Upper lobe of right lung (tissue), 1 donor: ENCODE measurements at places on chromosomes 5 and 9.

DNA sequence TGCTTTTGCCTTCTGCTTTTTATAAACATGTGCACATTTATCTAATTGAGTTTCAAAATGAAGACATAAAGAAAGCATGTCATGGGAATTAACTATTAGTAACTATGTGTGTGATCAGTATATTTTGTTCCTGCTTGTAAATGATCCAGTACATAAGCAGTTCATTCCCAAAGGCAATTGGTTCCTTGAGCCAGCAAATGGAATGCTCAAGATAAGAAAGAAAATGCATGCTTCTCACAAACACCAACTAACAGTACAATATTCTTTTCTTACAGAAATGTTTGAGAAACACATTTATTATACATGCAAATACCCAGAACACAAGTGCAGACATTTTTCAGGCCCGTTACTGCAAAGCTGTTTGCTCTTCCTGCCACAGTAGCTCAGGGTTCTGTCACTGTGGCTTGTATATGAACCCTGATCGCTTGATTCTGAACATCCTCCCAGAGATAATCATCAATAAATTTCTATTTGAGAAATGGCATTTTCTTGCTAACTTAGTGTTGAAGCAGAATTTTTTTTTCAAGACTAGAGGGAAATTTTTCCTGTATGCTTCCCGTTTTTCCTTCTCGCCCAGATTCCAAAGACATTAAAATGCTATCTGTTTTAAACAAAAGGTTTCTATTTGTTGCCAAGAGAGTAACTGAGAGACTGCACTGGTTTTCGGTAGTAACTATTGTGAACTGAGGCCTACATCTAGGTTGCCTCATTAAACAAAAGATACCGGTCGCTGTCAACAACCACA, 1.9 kb downstream of the GNAQ start:
- DNase-seq = no peak

GRCh38 chr5:10839118-10839517, 78.1 kb upstream of the DAP start:
- DNase-seq = no peak

DNA sequence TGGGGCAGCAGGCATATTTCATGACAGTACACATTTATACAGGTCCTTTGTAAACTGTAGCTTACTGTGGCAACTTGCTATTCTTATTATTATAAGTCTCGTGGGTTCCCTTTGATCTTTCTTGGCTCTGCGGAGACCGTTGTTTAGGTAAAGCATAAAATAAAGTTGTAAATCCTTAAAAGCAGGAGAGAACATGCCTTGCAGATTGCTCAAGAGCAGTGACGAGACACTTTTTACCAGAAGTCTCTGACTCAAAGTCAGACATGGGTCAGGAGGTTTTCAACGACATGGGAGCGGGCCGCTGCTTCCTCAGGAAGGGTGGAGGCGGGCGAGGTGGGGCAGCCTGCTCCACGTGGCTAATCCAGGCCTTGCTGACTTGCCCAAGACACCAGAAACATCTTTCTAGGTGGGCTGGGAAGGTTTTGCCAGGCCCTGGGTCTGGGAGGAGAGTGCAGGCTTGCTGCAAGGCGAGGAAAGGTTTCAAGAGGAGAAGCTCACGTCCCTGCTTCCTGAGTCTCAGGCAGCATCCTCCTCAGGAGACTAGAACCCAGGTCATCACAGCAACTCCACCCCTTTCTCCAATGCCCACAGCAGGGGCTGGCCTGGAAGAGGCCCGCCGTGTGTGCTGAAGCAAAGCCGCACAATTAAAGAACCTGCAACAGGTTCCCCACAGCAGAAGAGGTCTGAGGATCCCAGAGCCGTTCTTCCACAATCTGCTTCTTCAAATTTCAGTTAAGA, 6.5 kb downstream of the TBC1D2 start:
- DNase-seq = peak; percentile 94

- DNase-seq = peak; percentile 98
Measured at GRCh38 chr5:134466241-134467069, 54.8 kb upstream of the CDKN2AIPNL start.

- DNase-seq = no peak
Measured at GRCh38 chr5:176849611-176850227, 39.4 kb downstream of the UNC5A start.

- no peak for DNase-seq
Measured at GRCh38 chr9:105969636-105970035, 275.3 kb downstream of the TMEM38B start.

- no peak for DNase-seq
Measured at GRCh38 chr9:131266266-131267229, 9.8 kb downstream of the FAM78A start.

DNA sequence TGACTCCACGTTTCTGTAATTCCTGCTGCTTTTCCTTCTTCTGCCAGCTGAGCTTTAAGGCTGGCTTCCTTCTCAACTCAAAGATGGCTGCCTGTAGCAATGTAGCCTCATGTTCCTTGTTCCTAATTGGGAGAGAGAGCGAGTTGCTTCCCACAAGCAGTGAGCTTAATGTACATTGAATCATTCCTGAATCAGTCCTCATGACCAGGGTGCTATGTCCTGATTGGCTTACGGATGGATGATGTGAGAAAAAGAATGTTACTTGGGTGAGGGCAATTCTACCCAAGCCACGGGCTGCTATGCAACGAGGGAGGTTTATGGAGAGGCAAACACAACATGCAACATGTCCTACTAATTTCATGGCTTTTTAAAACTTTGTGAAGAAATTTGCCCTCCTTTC, 356.2 kb downstream of the RASEF start:
- DNase-seq = no peak

- no peak for DNase-seq
Measured at GRCh38 chr9:124281931-124282371, 24.2 kb downstream of the NEK6 start.

GRCh38 chr5:76642390-76643040, 19.3 kb upstream of the F2RL2 start:
- no peak for DNase-seq

GRCh38 chr9:89418882-89419640, 78.9 kb downstream of the SEMA4D start:
- no peak for DNase-seq

DNA sequence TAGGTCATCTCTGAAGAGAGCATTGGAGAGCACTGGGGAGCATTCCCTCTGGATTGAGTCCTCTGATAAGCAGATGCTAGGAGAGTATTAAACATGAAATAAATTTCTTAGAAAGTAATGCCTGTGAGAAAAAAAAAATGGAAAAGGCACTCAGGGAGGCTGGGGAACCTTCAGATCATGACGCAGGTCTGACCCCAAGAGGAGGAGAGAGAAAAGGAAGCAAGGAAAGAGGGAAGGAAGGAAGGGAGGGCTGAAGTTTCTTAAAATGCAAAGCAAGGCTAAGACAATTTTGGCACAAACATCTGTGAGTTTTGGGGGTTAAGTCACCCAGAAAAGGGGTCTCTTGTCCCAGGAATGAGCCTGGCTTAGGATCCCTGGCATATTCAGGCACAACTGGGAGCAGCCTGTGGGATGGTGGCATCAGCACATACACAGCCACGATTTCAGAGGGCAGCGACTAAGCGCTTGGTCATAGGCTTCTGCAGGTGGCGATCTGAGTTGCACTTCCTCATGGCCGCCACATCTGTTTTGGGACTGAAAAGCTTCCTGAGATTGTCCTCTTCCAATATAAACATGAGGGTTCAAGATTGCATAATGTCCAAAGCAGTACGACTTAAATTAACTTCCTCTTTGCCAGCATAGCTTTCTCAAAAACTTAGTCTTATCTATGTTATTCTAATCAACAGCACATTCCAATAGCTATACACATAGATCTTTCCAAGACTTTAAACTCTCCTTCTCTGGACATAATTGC, 692.7 kb downstream of the DNAH5 start:
- no peak for DNase-seq

DNA sequence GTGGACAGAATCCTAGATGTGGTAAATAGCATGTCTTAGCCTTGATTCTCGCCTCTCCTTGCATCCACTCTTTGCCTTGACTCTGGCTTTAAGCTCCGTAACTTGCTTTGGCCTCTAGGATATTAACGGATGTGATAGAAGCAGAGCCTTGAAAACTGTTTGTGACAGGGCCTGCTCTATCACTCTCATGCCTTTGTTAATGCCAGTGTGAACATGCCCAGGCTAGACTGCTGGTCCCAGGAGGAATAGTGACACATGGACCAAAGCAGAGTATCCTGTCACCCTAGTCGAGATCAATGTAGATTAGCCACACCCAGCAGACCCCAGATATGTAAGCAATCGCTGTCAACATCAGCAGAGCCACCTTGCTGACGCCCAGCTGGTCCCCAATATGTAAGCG, 109.9 kb upstream of the C9orf72 start:
- DNase-seq = no peak

DNA sequence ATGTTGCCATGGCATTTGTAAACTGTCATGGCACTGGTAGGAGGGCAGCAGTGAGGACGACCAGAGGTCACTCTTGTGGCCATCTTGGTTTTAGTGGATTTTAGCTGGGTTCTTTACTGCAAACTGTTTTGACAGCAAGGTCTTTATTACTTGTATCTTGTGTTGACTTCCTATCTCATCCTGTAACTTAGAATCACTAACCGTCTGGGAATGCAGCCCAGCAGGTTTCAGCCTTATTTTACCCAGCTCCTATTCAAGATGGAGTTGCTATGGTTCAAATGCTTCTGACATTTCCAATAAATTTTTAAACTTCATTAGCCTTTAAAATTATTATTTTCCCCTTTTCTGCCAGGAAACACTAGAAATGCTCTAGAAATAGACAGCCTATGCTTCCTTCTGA, 839.1 kb downstream of the NR2F1-AS1 start:
- DNase-seq = no peak

- DNase-seq = no peak
Measured at GRCh38 chr9:106941916-106942315, 79.0 kb downstream of the ZNF462 start.

DNA sequence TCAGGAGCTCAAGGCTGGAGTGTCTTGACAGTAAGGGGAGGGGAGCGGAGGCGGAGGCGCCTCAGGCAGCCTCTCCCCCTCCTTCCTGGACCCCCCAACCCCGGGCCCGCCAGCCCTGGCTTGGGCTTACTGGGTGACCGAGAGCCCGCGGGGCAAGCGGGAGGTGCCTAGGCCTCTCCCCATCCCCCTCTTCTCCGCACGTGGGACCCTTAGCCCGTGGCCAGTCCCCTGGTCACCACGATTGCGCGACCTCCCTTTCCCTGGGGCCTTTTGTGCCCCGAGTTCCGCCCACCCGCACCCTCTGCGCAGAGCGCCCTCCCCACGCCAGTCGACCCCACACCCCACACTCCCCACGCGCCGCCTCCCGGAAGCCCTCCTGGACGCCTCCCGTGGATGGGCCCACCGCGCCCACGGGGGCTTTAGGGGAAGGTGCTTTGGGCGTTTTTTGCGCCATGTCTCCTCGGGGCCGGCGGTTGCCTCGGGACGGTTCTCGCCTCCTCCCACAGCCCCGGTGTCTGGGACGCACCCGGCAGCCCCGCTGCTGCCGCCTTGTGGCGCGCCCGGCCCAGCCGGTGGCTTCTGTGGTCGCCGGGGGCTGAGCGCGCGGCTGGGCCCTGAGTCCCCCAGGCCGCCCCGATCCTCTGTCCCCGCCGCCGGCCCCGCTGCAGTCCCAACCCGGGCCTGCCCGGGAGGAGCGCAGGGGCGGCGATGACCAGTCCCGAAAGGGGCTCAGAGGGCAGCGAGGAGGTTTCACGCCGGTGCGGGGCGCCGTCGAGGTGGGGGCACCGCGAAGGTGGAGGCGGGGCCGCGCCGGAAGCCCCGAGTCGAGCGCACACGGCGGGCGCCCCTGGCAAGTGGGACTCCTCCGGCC, 3.2 kb downstream of the TOR4A start:
- peak; percentile 66 for DNase-seq

DNA sequence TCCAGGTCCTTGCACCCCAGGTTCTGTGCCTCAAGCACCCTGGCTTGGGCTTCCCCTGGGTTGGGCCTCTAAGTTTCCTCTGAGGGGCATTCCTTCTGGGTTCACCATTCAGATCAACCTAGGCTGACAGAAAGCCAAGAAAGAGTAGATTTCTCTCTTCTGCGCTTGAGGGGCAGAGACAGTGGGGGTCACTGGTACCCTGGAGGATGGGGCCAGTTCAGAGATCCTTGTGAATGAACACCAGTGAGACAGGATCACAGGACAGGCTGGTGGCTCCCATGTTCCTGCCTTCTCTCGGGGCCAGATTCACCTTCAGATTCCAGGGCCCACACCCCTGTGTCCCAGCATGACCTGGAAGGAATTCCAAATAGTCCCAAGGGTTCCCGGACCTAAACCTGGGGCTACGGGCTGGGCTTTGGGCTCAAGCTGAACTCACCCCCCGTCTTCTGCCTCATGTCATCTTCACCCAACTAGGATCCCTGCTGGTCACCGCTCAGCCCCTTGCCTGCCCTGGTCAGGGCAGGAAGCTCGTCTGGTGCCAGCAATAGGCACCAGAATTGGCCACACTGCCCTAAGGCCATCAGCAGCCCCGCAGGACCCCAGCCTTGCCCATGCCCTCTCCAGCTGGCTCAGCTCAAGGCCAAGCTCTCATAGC, 91.8 kb upstream of the MVB12B start:
- no peak for DNase-seq

GRCh38 chr5:180085837-180086236, 14.3 kb upstream of the RNF130 start:
- no peak for DNase-seq

- DNase-seq = no peak
Measured at GRCh38 chr5:137598399-137598798, 99.3 kb upstream of the SPOCK1 start.

- DNase-seq = no peak
Measured at GRCh38 chr5:133370904-133371303, 241.4 kb downstream of the FSTL4 start.

DNA sequence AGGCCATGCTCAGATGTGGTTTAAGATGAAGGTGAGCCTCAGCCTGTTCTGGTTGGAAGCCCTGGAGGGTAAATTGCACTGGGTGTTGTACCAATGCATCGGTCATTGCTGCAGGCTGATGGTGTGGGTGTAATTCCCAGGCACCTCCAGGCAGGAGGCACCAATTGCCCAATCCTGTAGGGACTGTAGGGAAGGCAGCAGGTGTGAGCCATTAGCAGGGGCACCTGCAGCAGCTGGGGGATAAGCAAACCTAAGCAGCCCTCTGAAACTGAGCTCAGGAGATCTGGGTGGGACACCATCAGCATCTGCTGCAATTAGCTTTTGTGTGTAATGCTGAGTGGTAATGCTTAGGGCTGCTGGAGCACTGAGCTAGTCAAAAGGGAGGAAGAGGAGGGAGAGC, 190.1 kb upstream of the TBC1D2 start:
- no peak for DNase-seq

- no peak for DNase-seq
Measured at GRCh38 chr9:19130436-19130835, 3.1 kb upstream of the PLIN2 start.

DNA sequence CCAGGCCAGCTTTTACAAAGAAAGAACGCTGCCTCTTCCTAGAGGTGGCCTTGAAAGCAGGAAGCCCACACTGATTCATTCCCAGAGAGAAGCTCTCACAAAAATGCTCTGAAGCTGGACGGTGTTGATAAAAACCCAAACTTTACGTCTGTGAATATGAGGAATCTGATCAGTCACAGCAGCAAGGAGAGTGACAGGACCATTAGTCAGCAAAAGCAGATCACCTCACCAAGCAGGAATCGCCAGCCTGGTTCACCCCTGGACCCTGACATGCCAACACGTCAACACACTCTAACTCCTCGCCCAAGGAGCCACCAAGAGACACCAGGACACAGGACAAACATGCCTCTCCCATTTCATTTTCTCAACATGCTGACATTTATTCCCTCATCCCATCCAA, 70.6 kb upstream of the ZNF622 start:
- no peak for DNase-seq
